Neural crest cell (in vitro differentiated cells): ENCODE measurements at places on chromosomes 4 and X. TPM values are rescaled to one million over a fixed set of nuclear protein-coding genes. Genes with fewer than 3 reads are reported as not detected.

The AASDH gene
- 12.6 and 16.7 TPM in 2 replicates for total RNA-seq

DNA sequence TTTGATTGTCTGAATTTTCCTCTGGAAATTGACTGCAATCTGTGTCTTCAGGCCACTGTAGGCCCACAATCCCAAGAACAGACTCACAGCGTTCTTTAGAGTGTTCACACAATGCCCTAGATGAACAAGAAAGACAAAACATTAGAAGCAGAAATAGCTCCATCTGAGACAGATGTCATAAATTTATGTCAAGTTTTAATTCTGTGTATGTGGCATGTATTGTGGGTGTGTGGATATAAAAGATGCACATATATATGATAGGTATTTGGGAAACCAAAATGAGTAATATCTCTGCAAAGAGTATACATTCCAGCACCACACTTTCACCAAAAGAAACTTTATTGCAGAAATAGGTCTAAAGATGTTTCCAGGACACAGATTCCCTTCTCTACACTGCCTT, 176.1 kb downstream of the CORIN start:
- no peak overlapping the region for H3K4me3 ChIP-seq
- H3K27ac ChIP-seq, result no peak overlapping the region

The NPNT gene
- not detected in 2 replicates for total RNA-seq

The SPATA4 gene
- total RNA-seq, result 0.44 TPM in 1 of 2 replicates, not detected in the other

DNA sequence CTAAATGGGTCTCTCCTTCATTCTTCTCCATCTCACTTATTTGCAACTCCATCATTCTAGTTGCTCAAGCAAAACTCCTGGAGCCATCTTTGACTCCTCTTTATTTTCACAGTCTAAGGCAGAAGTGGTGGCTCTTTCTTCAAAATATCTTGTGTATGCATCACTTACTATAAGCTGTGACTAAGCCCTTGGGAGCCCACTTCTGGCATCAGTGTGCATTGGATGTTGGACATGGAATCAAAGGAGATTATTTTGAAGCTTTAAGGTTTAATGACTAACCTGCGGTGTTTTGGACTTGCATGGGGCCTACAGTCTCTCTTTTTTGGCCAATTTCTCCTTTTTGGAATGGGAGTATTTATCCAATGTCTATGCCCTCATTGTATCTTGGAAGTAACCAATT, 276.8 kb downstream of the SPOCK3 start:
- H3K4me3 ChIP-seq, result no peak overlapping the region
- no peak for DNase-seq
- H3K36me3 ChIP-seq, result peaks cover 4% of the 10 kb centered on the region
- H3K4me1 ChIP-seq, result no peaks in the 10 kb centered on the region

GRCh38 chr4:105677709-105678108, 30.8 kb downstream of the INTS12 start:
- H3K36me3 ChIP-seq, result peaks cover under 1% of the 10 kb centered on the region
- H3K4me1 ChIP-seq, result no peaks in the 10 kb centered on the region
- H3K27ac ChIP-seq, result no peak overlapping the region
- no peak for DNase-seq
- peaks cover 6% of the 10 kb centered on the region for H3K27me3 ChIP-seq
- H3K4me3 ChIP-seq, result no peak overlapping the region

The GAGE12E gene
- total RNA-seq, result not detected in 2 replicates

- DNase-seq, result no peak
- H3K4me1 ChIP-seq, result no peaks in the 10 kb centered on the region
- no peaks in the 10 kb centered on the region for H3K27me3 ChIP-seq
- H3K4me3 ChIP-seq, result no peak overlapping the region
Measured at GRCh38 chrX:86237482-86237881, 89.2 kb downstream of the DACH2 start.

DNA sequence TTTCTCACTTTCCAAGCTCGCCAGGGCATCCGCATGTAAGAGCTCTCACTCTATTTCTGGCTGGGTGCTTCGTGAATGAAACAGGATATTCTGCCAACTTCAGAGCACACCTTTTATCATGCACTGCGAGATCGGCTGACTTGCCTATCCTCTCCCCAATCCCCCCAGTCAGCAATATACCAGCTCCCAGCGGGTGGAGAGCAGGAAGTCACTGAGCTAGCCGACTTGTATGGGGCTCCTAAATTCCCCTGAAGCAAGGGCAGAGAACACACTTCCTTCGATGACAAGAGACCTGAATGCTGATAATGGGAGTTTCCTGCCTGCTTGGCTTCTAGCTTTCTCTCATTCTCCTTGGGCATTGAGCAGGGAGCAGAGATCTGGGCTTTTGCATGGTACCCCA, 33.8 kb upstream of the MAMLD1 start:
- no peaks in the 10 kb centered on the region for H3K27me3 ChIP-seq
- H3K27ac ChIP-seq, result no peak overlapping the region
- H3K4me1 ChIP-seq, result no peaks in the 10 kb centered on the region
- peaks cover 2% of the 10 kb centered on the region for H3K36me3 ChIP-seq
- H3K4me3 ChIP-seq, result no peak overlapping the region

DNA sequence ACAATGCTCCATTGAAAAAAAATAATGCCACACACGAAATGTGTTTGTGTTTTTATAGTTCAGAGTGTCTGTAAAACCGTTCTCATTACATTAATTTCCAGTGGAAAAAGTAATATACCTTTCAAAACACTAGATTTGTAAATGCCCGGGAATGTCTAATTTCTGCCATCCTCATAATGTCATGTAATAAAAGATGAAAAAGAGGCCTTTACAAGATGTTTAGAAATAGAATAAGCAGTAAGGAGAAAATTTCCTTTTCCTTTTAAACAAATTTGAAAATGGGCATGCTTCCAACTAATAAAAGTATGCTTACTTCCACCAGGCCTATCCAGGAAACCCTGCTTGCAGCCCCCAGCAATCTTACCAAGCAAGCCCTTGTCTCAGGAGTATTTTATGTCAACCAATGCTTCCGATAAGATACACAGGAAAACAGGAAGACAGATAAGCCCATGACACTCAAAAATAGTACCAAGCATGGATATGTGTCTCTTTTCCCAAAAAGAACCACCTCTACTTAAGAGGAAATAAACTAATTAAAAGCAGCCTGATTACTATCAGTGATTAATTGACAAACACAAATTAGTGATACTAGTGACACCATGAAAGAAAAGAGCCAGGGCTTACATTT, 894.7 kb upstream of the INTU start:
- H3K4me1 ChIP-seq, result no peaks in the 10 kb centered on the region
- H3K36me3 ChIP-seq, result no peaks in the 10 kb centered on the region
- no peak overlapping the region for H3K4me3 ChIP-seq
- no peaks in the 10 kb centered on the region for H3K27me3 ChIP-seq
- no peak overlapping the region for H3K27ac ChIP-seq

- H3K4me1 ChIP-seq, result no peaks in the 10 kb centered on the region
- DNase-seq, result no peak
- H3K27ac ChIP-seq, result no peak overlapping the region
- H3K4me3 ChIP-seq, result no peak overlapping the region
- peaks cover 8% of the 10 kb centered on the region for H3K36me3 ChIP-seq
Measured at GRCh38 chr4:128427832-128428366, 140.3 kb upstream of the PGRMC2 start.

- H3K4me3 ChIP-seq, result no peak overlapping the region
- no peaks in the 10 kb centered on the region for H3K27me3 ChIP-seq
- H3K36me3 ChIP-seq, result no peaks in the 10 kb centered on the region
- H3K4me1 ChIP-seq, result peaks cover 5% of the 10 kb centered on the region
- H3K27ac ChIP-seq, result no peak overlapping the region
Measured at GRCh38 chrX:45598861-45599260, 398.2 kb upstream of the DIPK2B start.
